ENCODE measurements at places on chromosomes 5 and 9. TPM values are rescaled to one million over a fixed set of nuclear protein-coding genes. Genes with fewer than 3 reads are reported as not detected.

Gene KCNMB1
- total RNA-seq: not detected

Gene ALDH1A1
- total RNA-seq: 3,182 TPM

Gene PLEKHG4B
- not detected for total RNA-seq

Gene SLC23A1
- total RNA-seq: not detected

Gene PCDHA12
- not detected for total RNA-seq

Gene CDX1
- not detected for total RNA-seq

Gene IL7R
- 1.9 TPM for total RNA-seq

Gene TOR4A
- total RNA-seq: 14.9 TPM

Gene DNAJC25
- total RNA-seq: 3.4 TPM

Gene CDC20B
- not detected for total RNA-seq

Gene DMRT3
- not detected for total RNA-seq

Gene FOXD4L5
- total RNA-seq: under 0.01 TPM

Gene LRRC19
- total RNA-seq: not detected

Gene CNTNAP3
- 18.5 TPM for total RNA-seq

Gene ZDHHC11
- 2.1 TPM for total RNA-seq

Gene BNIP1
- total RNA-seq: 14.0 TPM

Gene OR1Q1
- total RNA-seq: not detected

Gene SLC6A18
- not detected for total RNA-seq

Gene CARTPT
- total RNA-seq: not detected

Gene CER1
- not detected for total RNA-seq

Gene SPINK13
- total RNA-seq: not detected

Gene FREM1
- not detected for total RNA-seq

Gene LCP2
- total RNA-seq: 2.1 TPM

Gene INSL6
- total RNA-seq: not detected

Gene ANKRA2
- total RNA-seq: 16.8 TPM

Gene ADGRD2
- under 0.01 TPM for total RNA-seq

Gene TNC
- total RNA-seq: 1.6 TPM

Gene PCDHA4
- 0.19 TPM for total RNA-seq

Gene SKP2
- total RNA-seq: 19.4 TPM

Gene GTF2H2C
- 30.9 TPM for total RNA-seq

Gene ECPAS
- total RNA-seq: 120 TPM

Gene PCSK1
- total RNA-seq: 0.81 TPM

Gene TSTD2
- 7.4 TPM for total RNA-seq

Gene KCTD16
- 0.06 TPM for total RNA-seq

Gene CDO1
- 0.63 TPM for total RNA-seq

Gene LHX2
- not detected for total RNA-seq

Gene PCDHA8
- total RNA-seq: not detected

Gene NAIP
- 5.4 TPM for total RNA-seq

Gene FOXD4L4
- 0.38 TPM for total RNA-seq

Gene PCDHB7
- total RNA-seq: 0.16 TPM

Gene CAPSL
- not detected for total RNA-seq

Gene C9orf153
- not detected for total RNA-seq

Gene PCDHB1
- total RNA-seq: not detected

Gene SAXO1
- under 0.01 TPM for total RNA-seq

Data from bladder microvascular endothelial cell (primary cell).